Liver (tissue), 10 donors: ENCODE measurements at places on chromosomes 4 and X. TPM values are rescaled to one million over a fixed set of nuclear protein-coding genes. Genes with fewer than 3 reads are reported as not detected.
A peak's percentile ranks its signal among the peaks of the same experiment; 100 is the strongest.

DNA sequence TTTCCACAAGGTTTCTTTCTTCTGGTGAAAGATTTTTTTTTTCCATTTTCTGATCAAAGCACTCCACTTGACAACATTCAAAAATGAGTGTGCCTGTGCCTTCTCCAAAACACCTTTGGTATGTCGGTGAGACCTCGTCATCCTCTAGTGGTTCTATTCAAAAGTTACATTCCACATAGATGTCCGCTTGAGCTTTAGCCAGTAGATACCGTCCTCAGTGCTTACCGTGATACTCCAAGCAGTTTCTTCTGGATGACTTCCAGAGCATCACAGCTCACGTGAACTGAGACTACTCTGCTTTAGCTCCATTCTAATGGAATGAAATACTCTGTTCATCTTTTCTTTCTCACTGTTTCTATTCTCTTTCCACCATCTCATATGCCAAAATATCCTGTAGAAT is 38.2 kb upstream of the VEGFC start:
- H3K27ac ChIP-seq, result no peak overlapping the region
- no peak for DNase-seq
- H3K36me3 ChIP-seq, result no peaks in the 10 kb centered on the region
- no peaks in the 10 kb centered on the region for H3K27me3 ChIP-seq

Gene PAGE2B
- polyA plus RNA-seq, result not detected

DNA sequence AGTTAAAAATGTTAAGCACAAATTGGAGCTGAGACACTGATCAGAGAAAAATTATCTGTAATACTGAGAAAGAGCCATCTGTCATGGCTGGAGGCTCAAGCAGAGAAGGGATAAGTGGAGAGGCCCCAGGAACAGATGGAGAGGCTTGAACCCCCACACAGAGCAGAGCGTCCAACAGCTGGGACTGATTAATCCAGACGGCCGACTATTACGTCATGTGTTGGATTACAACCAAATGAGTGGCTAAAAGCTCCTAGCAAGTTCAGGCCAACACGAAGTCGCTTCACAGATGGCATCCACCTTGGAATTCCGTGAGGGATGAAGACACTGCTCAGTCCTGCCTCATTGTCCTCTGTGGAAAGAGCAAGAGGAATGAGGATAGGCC is 57.7 kb upstream of the ATXN3L start:
- H3K27me3 ChIP-seq, result no peaks in the 10 kb centered on the region
- H3K36me3 ChIP-seq, result no peaks in the 10 kb centered on the region
- no peaks in the 10 kb centered on the region for H3K4me1 ChIP-seq
- no peak overlapping the region for H3K4me3 ChIP-seq
- no peak overlapping the region for H3K27ac ChIP-seq

DNA sequence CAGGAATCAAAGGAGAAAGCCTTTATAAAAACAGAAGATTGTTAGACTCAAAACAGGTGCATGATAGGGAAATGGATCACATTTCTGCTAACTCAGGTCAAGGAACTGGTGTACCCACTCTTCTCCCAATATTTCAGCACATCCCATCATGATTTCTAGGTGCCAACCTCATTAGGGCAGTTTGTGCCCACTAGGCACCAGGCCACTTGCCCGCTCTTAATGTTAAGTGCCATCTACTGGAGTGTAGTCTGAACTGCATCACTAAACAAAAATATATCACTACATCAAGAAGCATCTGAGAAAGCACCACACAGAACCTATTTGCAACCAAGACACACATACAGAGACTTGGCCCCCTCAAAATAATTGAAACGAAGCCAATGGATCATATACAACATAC is 140.4 kb upstream of the GRID2 start:
- H3K36me3 ChIP-seq, result no peaks in the 10 kb centered on the region
- H3K27ac ChIP-seq, result no peak overlapping the region
- no peak overlapping the region for H3K4me3 ChIP-seq
- H3K4me1 ChIP-seq, result no peaks in the 10 kb centered on the region
- H3K27me3 ChIP-seq, result no peaks in the 10 kb centered on the region

DNA sequence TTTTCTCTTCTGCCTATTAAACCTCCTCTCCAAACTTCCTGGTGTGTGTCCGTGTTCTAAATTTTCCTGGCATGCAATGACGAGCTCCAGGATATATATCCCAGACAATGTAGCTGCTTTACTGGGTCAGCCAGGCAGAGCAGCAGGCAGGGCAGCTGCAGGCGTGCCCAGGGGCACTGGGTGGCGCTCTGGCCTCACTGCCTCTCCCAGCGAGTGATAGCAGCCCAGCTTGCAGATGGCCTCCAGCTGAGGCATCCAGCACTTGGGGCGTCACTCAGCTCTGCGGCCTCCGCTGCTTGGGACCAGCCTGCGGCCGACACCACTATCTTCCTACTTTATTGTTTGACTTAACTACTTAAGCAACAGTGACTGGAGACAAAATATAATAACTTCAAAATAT is 23.0 kb upstream of the UBA6 start:
- DNase-seq, result no peak
- H3K4me3 ChIP-seq, result no peak overlapping the region
- no peaks in the 10 kb centered on the region for H3K27me3 ChIP-seq
- H3K27ac ChIP-seq, result no peak overlapping the region
- H3K4me1 ChIP-seq, result peaks cover 6% of the 10 kb centered on the region

GRCh38 chr4:188254211-188254610 is 115.0 kb downstream of the TRIML1 start:
- no peaks in the 10 kb centered on the region for H3K36me3 ChIP-seq
- H3K27me3 ChIP-seq, result no peaks in the 10 kb centered on the region
- H3K4me1 ChIP-seq, result no peaks in the 10 kb centered on the region
- H3K4me3 ChIP-seq, result no peak overlapping the region
- no peak for DNase-seq
- no peak overlapping the region for H3K27ac ChIP-seq

Gene TREX2
- not detected for polyA plus RNA-seq

DNA sequence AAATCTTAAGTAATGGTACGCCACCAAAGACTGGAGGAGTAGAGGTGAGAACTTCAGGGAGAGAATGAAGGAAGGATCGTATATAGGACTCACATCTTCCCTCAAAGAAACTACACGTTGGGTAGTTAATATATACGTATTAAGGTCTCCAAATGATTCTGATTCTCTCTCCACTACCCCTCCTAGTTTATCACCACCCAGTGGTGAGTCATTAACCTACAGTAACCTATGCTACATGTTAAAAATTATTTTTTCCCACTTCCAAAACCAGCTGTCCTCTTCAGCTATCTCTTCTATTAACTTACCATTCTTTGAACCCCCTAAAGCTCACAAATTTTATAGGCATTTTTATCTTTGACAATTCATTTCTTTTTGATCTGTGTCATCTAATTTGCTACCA is 69.7 kb downstream of the RPS6KA6 start:
- H3K4me3 ChIP-seq, result no peak overlapping the region
- no peak for DNase-seq
- H3K4me1 ChIP-seq, result no peaks in the 10 kb centered on the region
- H3K27me3 ChIP-seq, result no peaks in the 10 kb centered on the region

DNA sequence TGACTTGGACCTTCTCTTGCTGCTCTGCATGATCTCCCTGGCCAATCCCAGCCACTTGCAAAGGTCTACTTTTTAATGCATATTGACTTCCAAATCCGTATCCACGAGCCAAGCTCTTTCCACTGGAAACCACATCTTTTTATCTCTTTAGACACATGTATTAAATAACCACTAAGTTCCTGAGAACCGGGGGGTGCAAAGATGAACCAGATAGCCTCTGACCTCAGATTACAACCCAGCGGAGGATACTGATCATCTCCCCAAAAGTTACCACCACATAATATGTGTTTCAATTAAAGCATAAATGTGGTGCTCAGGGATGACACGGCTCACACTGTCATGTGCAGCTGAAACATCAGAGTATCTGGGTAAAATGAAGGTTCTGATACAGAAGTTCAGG is 40.4 kb upstream of the FAM9B start:
- H3K27ac ChIP-seq, result no peak overlapping the region
- no peak overlapping the region for H3K4me3 ChIP-seq
- no peak for DNase-seq
- no peaks in the 10 kb centered on the region for H3K4me1 ChIP-seq
- H3K36me3 ChIP-seq, result no peaks in the 10 kb centered on the region

Gene SPIN3
- 4.2 TPM for polyA plus RNA-seq

GRCh38 chr4:80210549-80210948 is 13.2 kb downstream of the PRDM8 start:
- no peak overlapping the region for H3K27ac ChIP-seq
- no peaks in the 10 kb centered on the region for H3K4me1 ChIP-seq
- no peak overlapping the region for H3K4me3 ChIP-seq

Gene PDGFRA
- 8.7 TPM for polyA plus RNA-seq

- H3K4me1 ChIP-seq, result no peaks in the 10 kb centered on the region
- DNase-seq, result no peak
- no peaks in the 10 kb centered on the region for H3K36me3 ChIP-seq
- no peak overlapping the region for H3K27ac ChIP-seq
- H3K27me3 ChIP-seq, result no peaks in the 10 kb centered on the region
- no peak overlapping the region for H3K4me3 ChIP-seq
These were observed 199.0 kb downstream of the GPC3 start for GRCh38 chrX:133786382-133786781.

- no peaks in the 10 kb centered on the region for H3K4me1 ChIP-seq
- no peak overlapping the region for H3K4me3 ChIP-seq
- no peak for DNase-seq
- H3K36me3 ChIP-seq, result no peaks in the 10 kb centered on the region
These were observed 60.3 kb upstream of the CAMK2D start for GRCh38 chr4:113821856-113822255.

GRCh38 chrX:149114001-149114400 is 391.1 kb downstream of the IDS start:
- no peaks in the 10 kb centered on the region for H3K36me3 ChIP-seq
- H3K27me3 ChIP-seq, result no peaks in the 10 kb centered on the region
- no peaks in the 10 kb centered on the region for H3K4me1 ChIP-seq

GRCh38 chr4:148632476-148632875 is 190.3 kb upstream of the NR3C2 start:
- no peak for DNase-seq
- H3K27me3 ChIP-seq, result no peaks in the 10 kb centered on the region
- H3K4me1 ChIP-seq, result no peaks in the 10 kb centered on the region
- H3K36me3 ChIP-seq, result no peaks in the 10 kb centered on the region

- DNase-seq, result no peak
- no peaks in the 10 kb centered on the region for H3K4me1 ChIP-seq
These were observed 18.8 kb downstream of the PRRG1 start for GRCh38 chrX:37367946-37368345.

- no peak overlapping the region for H3K4me3 ChIP-seq
- H3K27ac ChIP-seq, result no peak overlapping the region
- no peak for DNase-seq
- no peaks in the 10 kb centered on the region for H3K27me3 ChIP-seq
- no peaks in the 10 kb centered on the region for H3K36me3 ChIP-seq
These were observed 746.3 kb upstream of the FAM241A start for GRCh38 chr4:111398906-111399330.

- H3K4me3 ChIP-seq, result no peak overlapping the region
- H3K27me3 ChIP-seq, result no peaks in the 10 kb centered on the region
- no peak overlapping the region for H3K27ac ChIP-seq
- H3K4me1 ChIP-seq, result no peaks in the 10 kb centered on the region
- DNase-seq, result no peak
These were observed 38.1 kb downstream of the ABLIM2 start for GRCh38 chr4:8120501-8120900.

- H3K36me3 ChIP-seq, result no peaks in the 10 kb centered on the region
- H3K4me1 ChIP-seq, result no peaks in the 10 kb centered on the region
- H3K27ac ChIP-seq, result no peak overlapping the region
- DNase-seq, result peak; percentile 69
These were observed 91.6 kb downstream of the TSPAN7 start for GRCh38 chrX:38652934-38653442.

GRCh38 chrX:40003428-40004245 is 94.1 kb downstream of the BCOR start:
- no peak overlapping the region for H3K27ac ChIP-seq
- peaks cover 3% of the 10 kb centered on the region for H3K4me1 ChIP-seq
- DNase-seq, result no peak
- H3K27me3 ChIP-seq, result no peaks in the 10 kb centered on the region
- H3K4me3 ChIP-seq, result no peak overlapping the region
- no peaks in the 10 kb centered on the region for H3K36me3 ChIP-seq

Gene TMLHE
- polyA plus RNA-seq, result 11.7 TPM

GRCh38 chr4:102751941-102752340 is 8.8 kb downstream of the MANBA start:
- DNase-seq, result no peak

Gene MAGEA1
- not detected for polyA plus RNA-seq

GRCh38 chrX:66635360-66635759 is 3.5 kb downstream of the EDA2R start:
- no peak for DNase-seq
- no peak overlapping the region for H3K27ac ChIP-seq
- no peaks in the 10 kb centered on the region for H3K36me3 ChIP-seq
- H3K27me3 ChIP-seq, result no peaks in the 10 kb centered on the region
- no peaks in the 10 kb centered on the region for H3K4me1 ChIP-seq

- no peaks in the 10 kb centered on the region for H3K27me3 ChIP-seq
- no peak overlapping the region for H3K27ac ChIP-seq
- no peak for DNase-seq
- no peaks in the 10 kb centered on the region for H3K4me1 ChIP-seq
These were observed 29.6 kb downstream of the SMARCA1 start for GRCh38 chrX:129493643-129494042.

GRCh38 chr4:53582194-53582593 is 9.1 kb downstream of the LNX1 start:
- DNase-seq, result no peak
- H3K36me3 ChIP-seq, result no peaks in the 10 kb centered on the region
- no peak overlapping the region for H3K27ac ChIP-seq
- peaks cover 4% of the 10 kb centered on the region for H3K4me1 ChIP-seq
- no peaks in the 10 kb centered on the region for H3K27me3 ChIP-seq

- DNase-seq, result no peak
- H3K27me3 ChIP-seq, result no peaks in the 10 kb centered on the region
- peak overlapping the region; percentile 0 for H3K4me3 ChIP-seq
These were observed 732 bp downstream of the SULT1E1 start for GRCh38 chr4:69859140-69859685.

Gene WNK3
- 1.7 TPM for polyA plus RNA-seq

Gene TLR2
- polyA plus RNA-seq, result 2.9 TPM

DNA sequence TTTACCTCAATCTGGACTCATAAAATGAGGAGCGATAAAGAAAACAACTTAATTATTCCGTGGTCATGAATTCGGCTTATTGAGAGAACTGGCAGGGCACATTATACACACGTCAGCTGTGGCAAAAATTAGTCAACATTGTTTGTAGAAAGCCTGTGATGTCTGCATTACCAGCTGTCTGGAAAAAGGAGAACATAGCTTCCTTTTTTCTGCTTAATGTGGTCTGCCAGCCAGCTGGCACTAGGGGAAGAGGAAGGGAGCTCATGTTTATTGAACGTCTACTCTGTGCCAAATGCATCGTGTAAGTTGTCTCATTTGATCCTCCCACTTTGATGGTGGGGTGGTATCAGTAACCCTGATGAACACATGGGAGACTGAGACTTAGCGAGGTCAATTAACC is 367.6 kb downstream of the ARHGAP24 start:
- no peaks in the 10 kb centered on the region for H3K27me3 ChIP-seq
- no peak overlapping the region for H3K27ac ChIP-seq
- no peak overlapping the region for H3K4me3 ChIP-seq
- DNase-seq, result no peak
